Smooth muscle cell of the brain vasculature (primary cell): ENCODE measurements at places on chromosomes 7 and 10.
A peak's percentile ranks its signal among the peaks of the same experiment; 100 is the strongest.

DNA sequence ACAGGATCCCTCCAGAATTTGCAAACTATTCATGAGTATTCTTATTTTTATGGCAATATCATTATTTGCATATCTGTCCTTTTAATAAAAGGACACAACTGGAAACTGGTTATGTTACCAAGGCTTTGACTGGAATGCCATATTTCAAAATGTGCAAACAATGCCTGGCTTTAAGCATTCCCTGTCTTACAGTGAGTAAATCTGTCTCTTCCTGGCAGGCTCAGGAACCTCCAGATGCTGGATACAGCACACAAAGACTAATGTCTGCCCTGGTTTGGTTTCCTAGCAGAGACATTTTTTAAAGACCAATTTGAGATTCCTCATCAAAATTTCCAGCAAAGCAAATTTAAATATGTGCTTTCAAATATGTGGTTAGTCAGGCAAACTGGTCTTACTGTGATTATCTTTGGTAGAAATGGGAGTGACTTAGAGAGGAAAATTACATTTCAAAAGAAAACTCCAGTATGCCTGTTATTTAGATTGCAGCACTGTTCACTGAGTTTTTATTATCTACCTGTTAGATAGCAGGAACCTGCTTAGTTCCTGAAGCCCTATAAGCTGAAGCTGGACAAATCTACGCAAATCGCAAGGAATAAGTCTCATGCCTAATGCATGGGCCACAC is 31.3 kb downstream of the RNF216 start:
- no peak for DNase-seq

DNA sequence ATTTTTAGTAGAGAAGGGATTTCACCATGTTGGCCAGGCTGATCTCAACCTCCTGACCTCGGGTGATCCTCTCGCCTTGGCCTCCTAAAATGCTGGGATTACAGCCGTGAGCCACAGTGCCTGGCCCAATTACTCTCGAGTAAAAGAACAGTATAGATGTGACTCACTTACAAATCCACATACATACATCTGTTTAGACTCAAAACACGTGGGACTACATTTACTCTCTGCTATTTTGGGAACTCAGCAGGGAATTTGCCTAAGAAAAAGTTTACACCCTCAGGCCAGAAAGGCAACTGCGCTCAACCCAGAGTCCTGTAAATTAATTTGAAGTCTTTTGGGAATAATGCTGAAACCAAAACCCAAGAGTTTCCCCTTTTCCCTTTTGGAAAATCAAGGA is 289.7 kb downstream of the KLF6 start:
- DNase-seq, result no peak

DNA sequence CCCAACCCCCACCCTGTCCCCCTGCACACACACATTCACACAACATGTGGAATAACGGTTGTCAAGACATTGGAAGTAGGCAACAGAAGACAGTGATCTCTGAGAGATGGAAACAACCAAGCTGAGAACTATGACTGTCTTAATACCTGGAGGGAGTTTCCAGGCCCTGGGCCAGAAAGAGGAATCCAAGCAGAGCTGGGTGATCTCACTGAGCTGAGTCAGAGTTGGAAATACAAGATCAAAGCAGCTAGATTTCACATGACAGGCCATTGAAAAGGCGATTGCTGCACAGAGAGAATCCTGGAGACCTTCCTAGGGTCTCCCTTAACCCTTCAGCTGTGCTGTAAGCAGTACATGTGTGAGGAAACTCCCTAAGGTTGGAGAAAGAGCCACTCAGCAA is 165.8 kb upstream of the PRSS1 start:
- peak; percentile 74 for DNase-seq

GRCh38 chr10:98167191-98167590 is 32.7 kb downstream of the R3HCC1L start:
- no peak for DNase-seq

- DNase-seq, result peak; percentile 12
Measured at GRCh38 chr7:110856704-110857103, 234.2 kb upstream of the LRRN3 start.
